T follicular helper cell (primary cell): ENCODE measurements at places on chromosomes 2 and 18.

- DNase-seq: no peak
Observed at GRCh38 chr2:47254464-47254863, 99.4 kb upstream of the STPG4 start.

GRCh38 chr2:54209379-54209778 lies 46.6 kb downstream of the TSPYL6 start:
- no peak for DNase-seq

DNA sequence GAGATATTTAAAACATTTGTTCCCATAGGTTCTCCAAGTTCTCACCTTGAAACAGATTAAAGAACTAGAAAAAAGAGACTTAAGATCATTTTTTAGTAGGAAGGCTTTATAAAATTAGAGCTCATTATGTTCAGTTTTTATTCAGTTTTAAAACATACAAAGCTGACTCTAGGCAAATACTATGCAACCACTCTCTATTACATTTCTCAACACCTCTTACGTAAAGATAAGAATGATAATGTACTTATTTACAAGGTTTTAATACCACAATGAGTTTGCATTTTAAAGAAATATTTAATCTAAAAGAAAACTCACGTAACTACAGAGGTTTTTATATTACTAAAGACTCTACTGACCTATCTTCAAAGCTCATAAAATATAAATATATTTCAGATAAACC lies 68.8 kb downstream of the TMEM131 start:
- DNase-seq: no peak

DNA sequence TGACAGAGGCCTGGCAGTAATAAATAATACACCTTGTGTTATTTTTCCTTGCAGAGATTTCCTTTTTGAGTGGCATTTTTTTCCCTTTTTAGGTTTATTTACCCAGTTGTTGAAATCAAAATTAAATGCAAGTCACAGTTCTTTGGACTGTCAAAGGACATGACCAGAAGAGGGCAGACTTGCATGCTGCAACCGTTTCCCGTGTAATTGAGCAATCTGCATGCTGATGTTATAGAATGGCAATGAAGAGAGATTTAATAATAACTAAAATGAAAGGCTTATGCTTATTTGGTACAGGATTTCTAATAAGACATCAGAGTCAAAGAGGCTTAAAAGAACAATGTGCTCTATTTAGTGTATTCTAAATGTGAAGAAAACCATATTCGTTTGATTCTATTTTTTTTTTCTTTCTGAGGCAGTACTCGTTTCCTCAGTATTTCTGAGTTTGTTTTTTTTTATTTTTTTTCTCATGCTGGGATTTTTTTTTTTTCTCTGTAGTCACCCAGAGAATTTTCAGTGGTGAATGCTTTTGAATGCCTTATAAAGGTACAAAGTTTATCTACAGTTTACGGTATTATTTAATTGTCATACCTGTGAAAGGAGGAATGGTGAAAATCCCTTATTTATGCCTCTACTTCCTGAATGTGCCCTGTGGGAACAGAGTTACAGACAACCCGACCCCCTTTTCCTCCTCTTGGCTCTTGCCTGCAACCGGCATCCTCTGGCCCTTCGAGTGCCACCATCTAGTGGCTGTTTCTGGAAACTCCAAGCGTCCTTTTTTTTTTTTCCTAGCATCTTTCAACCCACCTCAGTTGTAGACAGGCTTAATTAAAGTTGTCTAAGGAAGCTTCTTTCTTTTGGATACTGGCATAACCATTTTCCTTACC lies 368.5 kb downstream of the LRRTM1 start:
- DNase-seq: no peak

- DNase-seq: no peak
Observed at GRCh38 chr2:54549917-54550518, 93.9 kb downstream of the SPTBN1 start.

GRCh38 chr2:72745679-72746368 lies 80.0 kb downstream of the EXOC6B start:
- no peak for DNase-seq

- no peak for DNase-seq
Observed at GRCh38 chr2:74199275-74199701, 873 bp downstream of the MTHFD2 start.

GRCh38 chr18:7939521-7939920 lies 372.4 kb downstream of the PTPRM start:
- no peak for DNase-seq

GRCh38 chr2:78992807-78993517 lies 32.5 kb upstream of the REG3G start:
- no peak for DNase-seq

- no peak for DNase-seq
Observed at GRCh38 chr2:160322320-160322719, 122.2 kb upstream of the ITGB6 start.

- no peak for DNase-seq
Observed at GRCh38 chr2:199455545-199456382, 2.0 kb downstream of the SATB2 start.

GRCh38 chr2:109454765-109455394 lies 158.9 kb downstream of the SEPTIN10 start:
- no peak for DNase-seq
